Stimulated activated CD8-positive, alpha-beta memory T cell treated with anti-CD3 and anti-CD28 coated beads, Interleukin-4, amount 100 ng/mL, for 24 hours (primary cell): ENCODE measurements at places on chromosomes 2 and 18.

DNA sequence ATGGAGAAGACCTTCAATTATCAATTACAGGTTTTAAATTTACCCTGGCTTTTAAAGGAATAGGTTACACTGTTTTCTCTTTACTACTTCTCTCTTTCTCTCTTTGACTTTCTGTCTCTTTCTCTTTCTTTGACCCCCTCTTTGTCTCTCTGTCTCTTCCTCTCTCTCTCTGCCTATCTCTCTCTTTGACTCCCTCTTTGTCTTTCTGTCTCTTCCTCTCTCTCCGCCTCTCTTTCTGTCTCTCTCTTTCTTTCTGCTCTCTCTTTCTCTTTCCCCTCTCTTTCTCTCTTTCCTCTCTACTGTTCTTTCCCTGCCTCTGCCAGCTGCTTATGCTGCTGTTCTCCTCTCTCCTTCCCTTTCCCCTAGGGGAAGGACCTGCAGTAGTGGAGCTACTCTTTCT is 175.7 kb downstream of the MTCL1 start:
- DNase-seq, result no peak

- peak; percentile 39 for DNase-seq
Measured at GRCh38 chr2:9897331-9897737, 54.1 kb downstream of the TAF1B start.

- no peak for DNase-seq
Measured at GRCh38 chr2:28168376-28168775, 224.3 kb upstream of the FOSL2 start.

- DNase-seq, result no peak
Measured at GRCh38 chr18:9926223-9926894, 12.5 kb downstream of the VAPA start.

GRCh38 chr18:50563376-50563775 is 3.5 kb downstream of the MAPK4 start:
- DNase-seq, result no peak

GRCh38 chr18:12621742-12622306 is 36.1 kb downstream of the SPIRE1 start:
- no peak for DNase-seq

DNA sequence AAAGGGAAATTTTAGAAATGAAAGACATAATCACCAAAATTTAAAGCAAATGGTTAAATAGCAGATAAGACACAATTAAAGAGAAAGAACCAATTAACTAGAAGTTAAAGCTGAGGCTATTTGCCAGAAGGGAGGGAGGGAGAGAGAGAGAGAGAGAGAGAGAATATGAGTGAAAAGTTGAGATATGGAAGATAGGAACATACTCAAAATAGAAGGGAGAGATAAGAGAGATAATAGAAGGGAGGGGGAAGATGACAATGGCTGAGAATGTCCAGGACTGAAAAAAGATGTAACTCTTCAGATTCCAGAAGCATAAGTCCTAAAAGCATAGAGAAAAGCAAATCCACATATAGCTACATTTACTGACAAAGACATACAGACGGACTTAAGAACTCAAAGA is 17.1 kb upstream of the AAK1 start:
- no peak for DNase-seq

GRCh38 chr2:54871457-54872107 is 148.1 kb downstream of the EML6 start:
- DNase-seq, result no peak

DNA sequence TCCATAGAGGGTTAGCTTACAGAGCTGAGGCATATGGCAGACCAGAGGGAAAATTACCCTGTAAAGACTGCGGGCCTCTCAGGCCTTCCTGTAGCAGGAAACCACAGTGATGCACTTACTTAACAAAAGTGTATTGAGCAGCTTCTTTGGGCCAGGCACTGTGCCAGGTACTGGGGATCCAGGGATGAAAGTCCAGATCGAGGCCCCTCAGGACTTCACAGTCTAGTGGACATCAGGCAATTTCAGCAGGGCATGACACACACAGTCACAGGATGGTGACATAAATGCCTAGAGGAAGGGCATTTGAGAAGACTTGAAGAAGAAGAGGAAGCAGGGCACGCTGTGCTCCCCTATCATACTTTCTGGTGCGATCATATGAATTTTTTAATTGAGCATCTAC is 71.7 kb downstream of the MARCO start:
- no peak for DNase-seq

GRCh38 chr2:100281521-100282438 is 40.5 kb downstream of the LONRF2 start:
- DNase-seq, result no peak

DNA sequence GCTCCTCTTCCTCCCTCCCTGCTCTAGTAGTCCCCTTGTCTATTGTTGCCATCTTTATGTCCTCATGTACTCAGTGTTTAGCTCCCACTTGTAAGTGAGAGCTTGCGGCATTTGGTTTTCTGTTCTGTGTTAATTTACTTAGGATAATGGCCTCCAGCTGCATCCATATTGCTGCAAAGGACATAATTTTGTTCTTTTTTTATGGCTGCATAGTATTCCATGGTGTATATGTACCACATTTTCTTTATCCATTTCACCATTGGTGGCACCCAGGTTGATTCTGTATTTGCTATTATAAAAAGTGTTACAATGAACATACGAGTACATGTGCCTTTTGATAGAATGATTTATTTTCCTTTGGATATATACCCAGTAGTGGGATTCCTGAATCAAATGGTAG is 12.5 kb downstream of the PIKFYVE start:
- DNase-seq, result no peak
